ENCODE measurements at places on chromosomes 1 and 21.

- DNase-seq, result no peak
These were observed 4.2 kb upstream of the LINGO4 start for GRCh38 chr1:151809290-151809984.

- DNase-seq, result no peak
These were observed 22.5 kb upstream of the CNTN2 start for GRCh38 chr1:205020466-205020865.

GRCh38 chr1:209601809-209602657 lies 18.5 kb downstream of the CAMK1G start:
- no peak for DNase-seq

GRCh38 chr1:79042117-79042516 lies 35.6 kb upstream of the ADGRL4 start:
- DNase-seq, result no peak

GRCh38 chr1:23868557-23869016 lies 497 bp upstream of the FUCA1 start:
- no peak for DNase-seq

DNA sequence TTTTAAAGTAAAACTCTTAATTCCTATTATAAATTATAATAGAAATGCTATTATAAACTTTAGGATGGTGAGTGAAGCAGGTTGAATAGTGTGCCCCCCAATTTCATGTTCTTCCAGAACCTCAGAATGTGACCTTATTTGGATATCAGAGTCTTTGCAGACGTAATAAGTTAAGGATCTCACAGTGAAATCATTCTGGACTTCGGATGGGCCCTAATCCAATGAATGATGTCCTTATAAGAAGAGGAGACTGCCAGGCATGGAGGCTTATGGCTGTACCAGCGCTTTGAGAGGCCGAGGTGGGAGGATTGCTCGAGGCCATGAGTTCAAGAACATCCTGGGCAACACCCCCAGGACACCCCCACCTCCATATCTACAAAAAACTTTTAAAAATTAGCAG lies 9.4 kb upstream of the MT1HL1 start:
- DNase-seq, result no peak

GRCh38 chr1:224745394-224745793 lies 129.3 kb downstream of the CNIH3 start:
- no peak for DNase-seq
